ENCODE measurements at places on chromosomes 7 and 10. TPM values are rescaled to one million over a fixed set of nuclear protein-coding genes. Genes with fewer than 3 reads are reported as not detected.

DNA sequence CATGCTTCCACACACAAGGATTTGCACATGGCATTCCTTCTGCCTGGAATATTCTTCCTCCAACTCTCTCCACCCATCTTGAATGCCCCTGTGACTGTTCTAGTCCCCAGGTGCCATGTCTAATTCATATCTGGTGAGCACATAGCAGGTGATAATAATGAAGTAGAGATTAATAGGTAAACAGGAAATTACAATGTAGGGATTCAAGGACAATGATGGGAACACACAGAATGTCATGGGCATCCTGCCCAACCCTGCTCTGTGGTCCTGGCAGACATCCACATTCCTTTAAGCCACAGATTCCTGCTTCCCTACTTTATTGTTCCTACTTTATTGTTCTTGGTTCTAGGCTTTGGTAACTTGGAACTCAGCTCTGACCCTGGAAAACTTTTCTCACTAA, 115.8 kb downstream of the THSD7A start:
- DNase-seq, result no peak

DNA sequence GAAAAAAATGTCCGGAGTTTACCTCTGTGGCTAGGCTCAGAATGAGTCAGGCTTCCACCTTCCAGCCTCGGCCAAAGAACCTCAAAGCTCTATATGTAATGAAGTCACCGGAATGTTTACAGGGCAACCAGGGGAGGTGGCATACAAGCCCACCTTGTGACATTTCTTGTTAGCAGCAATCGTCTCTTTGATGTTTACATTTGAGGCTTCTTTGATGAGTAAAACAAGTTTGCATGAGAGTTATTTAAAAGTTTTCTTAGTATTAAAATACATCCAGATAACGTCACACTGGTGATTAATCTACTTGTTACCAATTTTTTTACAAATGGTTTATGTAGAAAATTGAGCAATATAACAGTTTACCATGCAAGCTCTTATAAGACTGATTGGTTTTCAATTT, 133.1 kb upstream of the ADAM12 start:
- no peak for DNase-seq

DNA sequence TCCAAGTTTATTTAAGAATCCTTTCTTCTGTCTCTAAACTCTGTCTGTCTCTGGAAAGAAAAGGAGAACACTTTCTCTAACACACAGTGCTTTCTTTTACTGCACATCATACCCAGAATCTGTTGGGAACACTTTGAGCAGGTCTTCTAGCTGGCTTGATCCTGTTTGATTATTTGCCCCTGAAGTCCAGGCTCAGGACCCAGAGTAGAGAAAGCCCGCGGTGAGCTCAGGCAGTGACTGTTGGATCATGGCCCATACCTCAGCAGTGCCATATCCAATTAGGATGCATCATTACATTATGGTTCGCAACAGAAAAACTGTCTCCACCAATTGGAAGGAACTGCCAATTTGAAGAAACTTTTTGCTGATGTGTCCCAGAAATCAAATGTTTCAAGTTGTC, 51.4 kb downstream of the ATOH7 start:
- no peak for DNase-seq

DNA sequence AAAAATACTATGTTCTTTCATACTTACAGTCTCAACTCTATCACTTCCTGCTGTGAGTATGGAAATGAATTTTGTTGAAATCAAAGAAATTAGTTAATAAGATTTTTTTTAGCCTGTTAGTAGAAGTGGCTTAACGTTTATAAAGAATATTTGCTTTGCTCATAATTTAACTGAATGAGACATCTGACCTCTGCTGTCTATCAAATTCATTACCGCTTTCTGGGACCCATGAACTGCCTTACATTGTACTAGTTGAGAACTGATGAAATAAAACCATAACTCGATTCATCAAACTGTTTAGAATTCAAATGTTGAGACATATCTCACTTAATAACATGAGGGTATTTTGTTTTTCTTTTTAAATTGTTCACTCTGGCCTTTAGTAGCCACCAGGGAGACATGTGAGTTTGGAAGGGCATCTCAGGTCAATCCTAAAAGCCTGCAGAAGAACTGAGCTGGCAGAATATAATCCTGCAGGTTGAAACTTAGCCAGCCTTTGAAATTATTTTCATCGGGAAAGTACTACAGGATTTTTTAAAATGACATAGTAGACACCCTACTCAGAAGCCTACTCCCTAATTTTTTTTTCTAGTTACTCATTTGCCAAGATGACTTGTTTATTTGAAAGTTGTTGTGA, 78.7 kb downstream of the KIAA1217 start:
- DNase-seq, result no peak

GRCh38 chr10:133274751-133275683, 1.7 kb downstream of the ADAM8 start:
- DNase-seq, result no peak

C10orf143 gene
- total RNA-seq, result 0.08 TPM

TMEM184A gene
- total RNA-seq, result 0.19 TPM

FKBP14 gene
- total RNA-seq, result 43.3 TPM

All from SK-MEL-5 (cell line).